ENCODE measurements at places on chromosomes 2 and 18.

- DNase-seq = no peak
Observed at GRCh38 chr18:13502585-13502984, 223.8 kb downstream of the FAM210A start.

DNA sequence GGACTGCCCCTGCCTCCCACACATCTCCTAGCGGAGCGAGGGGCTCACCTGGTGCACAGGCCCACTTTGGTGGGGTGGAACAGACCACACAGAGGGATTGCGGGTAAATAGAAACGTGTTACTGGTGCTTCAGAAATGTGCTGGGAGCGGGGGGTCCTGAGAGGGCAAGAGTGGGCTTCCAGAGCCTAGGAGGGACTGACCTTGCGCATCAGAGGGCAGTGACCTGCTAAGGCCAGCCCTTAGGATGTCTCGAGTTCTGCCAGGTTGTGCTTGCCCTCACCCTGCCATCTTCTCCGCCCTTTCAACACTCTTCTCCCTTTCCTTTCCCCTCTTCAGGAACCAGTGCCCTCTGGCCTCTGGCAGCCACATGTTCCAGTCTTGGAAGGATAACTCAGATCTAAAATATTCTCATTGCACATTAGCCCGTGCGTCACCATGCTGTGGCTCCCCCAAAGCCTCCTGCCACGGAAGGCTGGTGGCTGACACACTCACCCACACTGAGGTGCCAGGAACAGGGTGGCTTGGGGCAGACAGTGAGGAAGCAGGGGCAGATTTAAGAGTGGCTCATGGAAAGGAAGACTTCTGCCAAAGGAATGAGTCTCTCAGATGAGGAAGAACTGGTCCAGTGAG lies 89.6 kb downstream of the MCFD2 start:
- DNase-seq = no peak

GRCh38 chr18:3584266-3584861 lies 134.4 kb downstream of the TGIF1 start:
- DNase-seq = no peak

- no peak for DNase-seq
Observed at GRCh38 chr18:37484983-37485834, 80.4 kb downstream of the CELF4 start.

GRCh38 chr2:64913357-64913869 lies 75.8 kb upstream of the SLC1A4 start:
- DNase-seq = no peak

DNA sequence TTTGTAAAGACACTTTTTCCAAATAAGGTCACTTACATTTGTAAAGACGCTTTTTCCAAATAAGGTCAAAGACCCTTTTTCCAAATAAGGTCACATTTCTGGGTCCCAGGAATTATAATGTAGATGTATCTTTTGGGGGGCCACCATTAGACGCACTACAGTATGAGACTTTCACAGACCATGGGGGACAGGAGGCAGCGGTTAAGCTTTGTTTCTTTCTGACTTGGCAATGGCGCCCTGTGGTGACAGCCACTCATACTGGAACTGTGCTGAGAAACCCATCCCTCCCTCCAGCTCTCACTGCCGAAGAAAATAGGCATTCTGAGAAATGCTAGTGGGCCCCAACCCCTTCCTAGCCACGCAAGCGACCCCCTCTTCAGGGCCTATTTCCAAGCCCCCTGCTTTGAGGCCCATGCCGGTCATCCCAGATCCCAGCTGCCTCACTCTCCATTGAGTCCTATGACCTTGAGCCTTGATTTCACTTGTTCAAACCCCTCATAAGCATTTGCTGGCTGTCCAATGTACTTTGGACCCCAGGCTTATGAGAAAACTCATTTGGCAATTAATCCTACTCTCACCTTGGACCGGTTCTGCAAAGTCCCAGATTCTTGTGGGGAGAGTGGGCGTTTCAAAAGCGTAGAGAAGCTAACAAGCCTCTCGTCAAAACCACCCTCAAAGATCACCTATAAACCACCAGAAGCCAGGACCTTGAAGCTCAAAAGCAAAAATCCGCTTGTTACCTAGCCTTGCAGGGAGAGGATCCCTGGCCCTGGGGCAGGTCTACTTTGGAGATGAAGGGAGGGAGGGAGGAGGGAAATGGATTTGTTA lies 11.3 kb upstream of the SPATA3 start:
- no peak for DNase-seq

- DNase-seq = no peak
Observed at GRCh38 chr18:57759650-57760049, 43.5 kb downstream of the ATP8B1 start.

DNA sequence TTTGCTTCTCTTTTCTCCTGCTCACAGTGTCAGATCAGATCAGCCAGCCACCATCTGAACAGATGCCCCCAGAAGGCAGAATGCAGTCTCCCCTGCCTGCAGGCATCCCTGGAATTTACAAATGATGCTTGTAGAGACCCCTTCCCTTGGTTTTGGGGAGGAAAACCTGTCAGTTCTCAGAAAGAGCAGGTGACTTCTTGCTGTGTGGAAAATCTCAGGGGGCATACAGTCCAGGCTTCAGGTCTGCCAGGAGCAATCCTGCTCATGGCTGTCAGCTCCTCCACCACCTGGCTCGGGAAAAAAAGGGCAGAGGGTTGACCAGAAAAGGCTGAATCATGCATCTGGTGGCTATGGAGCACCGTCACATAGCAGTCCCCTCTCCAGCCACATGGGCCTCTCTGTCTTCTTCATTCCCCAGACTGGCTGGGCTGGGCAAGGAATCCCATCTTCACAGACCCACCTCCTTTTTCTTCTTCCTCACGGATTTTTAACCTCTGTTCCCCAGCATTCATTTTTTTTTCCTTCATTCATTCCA lies 107.0 kb downstream of the KCNF1 start:
- DNase-seq = no peak

DNA sequence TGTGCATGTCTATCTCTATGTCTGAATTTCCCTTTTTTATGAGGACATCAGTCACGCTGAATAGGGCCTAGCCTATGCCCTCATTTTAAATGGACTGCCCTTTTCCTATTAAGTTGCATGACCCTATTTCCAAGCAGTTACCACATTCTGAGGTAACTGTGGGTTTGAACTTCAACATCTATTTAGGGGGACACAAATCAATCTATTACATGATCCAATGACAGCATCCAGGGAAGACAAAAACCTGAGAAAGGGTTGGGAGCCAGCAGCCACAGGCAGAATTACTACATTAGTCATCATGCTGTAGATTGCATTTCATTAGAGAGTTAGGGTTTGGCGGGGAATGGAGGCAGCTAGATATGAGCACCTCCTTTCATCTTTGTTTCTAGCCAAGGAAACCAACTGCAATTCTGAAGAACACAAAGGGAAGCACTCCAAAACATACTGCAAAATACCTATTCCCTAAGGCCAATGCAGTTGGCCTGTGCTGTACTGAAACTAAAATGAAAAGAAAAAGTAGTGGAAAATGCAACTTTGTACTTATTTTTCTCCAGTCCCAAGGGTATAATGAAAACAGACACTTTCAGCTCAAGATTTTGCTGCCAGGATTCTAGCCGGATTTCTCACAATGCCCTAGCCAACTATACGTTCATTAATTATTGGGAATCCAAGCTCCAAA lies 40.4 kb upstream of the C1D start:
- no peak for DNase-seq

DNA sequence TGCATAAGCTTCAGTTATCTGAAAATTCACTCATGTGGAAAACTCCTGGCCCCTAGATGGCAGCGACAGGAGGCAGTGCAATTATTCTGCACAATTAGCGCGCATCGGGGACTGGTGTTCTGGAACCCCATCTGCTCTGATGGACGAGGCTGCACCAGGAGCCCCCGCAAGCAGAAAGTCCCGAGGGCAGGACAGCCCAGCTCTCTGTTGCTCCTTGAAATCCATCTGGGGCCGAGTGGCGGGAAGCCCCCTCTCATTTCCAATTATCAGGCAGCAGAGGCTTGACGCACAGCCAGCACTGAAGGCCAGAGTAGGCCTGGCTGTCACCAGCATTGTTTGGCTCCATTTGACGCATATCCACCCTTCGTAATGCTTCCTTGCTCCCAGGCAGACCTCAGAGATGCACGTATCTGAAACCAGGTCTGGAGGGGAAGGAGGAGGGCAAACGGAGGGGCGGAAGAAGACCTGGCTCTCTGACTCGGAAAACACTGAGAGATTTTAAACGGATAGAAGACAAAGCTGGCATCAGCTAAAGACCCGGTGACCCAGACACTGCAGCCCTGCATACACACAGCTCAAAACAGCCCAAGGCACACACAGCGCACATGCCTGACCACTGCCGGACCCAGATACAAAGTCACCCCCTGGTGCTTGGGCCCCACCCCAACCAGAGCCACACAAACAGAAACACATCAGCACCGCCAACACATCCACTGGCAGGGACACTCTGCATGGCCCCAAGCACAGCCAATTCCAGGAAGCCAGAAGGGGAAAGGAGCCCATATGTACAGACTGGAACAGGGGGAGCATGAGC lies 69.8 kb downstream of the TNS1 start:
- DNase-seq = no peak

GRCh38 chr18:45169610-45170009 lies 445.7 kb upstream of the SLC14A2 start:
- DNase-seq = no peak

GRCh38 chr18:56036741-56037140 lies 448.7 kb upstream of the TCF4 start:
- DNase-seq = no peak

DNA sequence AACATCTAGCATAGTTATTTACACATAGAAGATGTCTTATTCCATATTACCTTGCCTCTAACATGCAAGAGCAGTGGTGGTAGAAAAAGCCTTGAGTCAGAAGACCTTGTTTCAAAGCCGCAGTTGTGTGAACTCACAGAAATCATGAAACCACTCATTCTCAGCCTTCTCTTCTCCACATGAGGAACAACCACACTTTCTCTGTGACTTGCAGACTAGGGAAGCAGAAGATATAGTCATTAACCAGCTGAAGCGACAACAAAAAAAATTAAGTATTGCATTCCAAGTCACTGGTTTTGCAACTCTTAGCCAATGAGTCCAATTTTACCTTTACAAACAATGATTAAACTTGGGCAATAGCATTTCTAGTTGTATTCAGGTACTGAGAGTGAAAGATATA lies 19.0 kb downstream of the TWSG1 start:
- DNase-seq = no peak

- no peak for DNase-seq
Observed at GRCh38 chr18:39571511-39571910, 2005.9 kb upstream of the CELF4 start.

GRCh38 chr2:153213022-153213421 lies 265.5 kb downstream of the RPRM start:
- DNase-seq = no peak

GRCh38 chr2:120702061-120702460 lies 33.6 kb upstream of the GLI2 start:
- no peak for DNase-seq

DNA sequence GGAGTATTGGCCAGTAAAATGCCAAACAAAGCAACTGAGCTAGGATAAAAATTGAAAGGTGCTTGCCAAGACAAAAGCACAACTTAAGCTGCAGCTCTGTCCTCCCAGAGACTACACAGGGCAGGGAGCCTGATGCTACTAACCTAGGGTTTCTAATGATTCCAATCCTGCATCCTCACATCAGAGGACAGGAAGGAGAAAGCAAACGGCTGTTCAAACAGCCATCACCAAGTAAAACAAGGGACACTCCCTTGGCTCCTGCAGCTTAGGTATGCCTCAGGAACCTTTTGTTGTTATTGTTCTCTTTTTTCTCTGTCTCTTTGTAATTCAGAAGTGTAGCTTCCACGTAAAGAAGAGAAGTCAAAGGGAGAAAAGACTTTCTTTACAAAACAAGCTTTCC lies 99.5 kb downstream of the TCF4 start:
- no peak for DNase-seq
